ENCODE measurements at places on chromosomes 4 and X.

DNA sequence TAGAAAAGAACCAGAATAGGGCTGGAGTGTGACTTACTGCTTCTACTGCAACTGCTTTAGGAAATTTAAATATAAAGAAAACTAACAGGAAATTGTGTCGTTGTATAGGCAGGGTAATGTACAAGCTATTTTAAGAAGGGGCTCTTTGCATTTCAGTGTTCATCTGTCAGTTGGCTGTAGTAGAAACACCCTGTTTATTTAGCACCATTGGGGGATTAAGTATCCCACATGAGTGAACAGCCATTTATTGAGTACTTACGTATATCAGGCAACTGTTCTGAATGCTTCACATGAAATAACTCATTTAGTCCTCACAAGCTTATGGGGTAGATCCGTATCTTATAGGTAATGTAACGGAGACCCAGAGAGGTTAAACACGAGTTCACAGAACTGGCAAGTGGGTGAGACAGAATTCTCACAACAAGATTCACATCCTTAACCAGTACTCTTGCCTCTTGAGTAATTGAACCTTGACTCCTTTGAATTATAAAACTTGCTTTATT is 23.9 kb downstream of the STIM2 start:
- no peak for DNase-seq

DNA sequence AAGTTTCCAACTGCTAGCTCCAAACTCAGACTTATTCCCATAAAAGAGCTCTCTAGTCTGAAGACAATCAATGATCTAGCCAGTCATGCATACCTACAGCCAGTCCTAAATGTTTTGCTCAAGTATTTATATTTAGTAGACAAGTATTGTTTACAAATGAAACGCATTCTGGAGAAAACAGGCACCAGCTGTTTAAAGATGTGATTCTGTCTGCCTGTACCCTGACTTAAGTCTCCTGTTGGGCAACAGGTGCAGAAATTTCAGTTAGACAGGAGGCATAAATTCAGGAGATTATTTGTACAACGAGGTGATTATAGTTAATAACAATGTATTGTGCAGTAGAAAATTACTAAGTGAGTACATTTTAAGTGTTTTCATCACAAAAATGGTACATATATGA is 28.9 kb downstream of the LNX1 start:
- no peak for DNase-seq

DNA sequence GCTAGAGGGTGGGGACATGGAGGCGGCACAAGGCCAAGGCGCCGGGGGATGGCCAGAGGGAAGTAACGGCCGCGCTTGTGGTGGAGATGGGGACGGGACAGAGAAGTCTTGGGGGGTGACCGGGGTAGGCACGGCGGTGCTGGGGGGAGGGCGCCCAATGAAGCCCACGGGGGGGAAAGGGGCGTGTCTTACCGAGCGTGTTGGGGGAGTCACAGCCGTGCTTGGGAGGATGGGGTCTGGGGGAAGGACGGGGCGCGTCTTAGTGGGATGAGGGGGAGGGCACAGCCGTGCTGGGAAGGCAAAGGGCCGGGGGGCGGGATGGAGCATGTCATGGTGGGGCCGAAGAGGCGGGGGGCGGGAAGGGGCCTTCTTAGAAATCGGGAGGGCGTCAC is 952 bp downstream of the ARSD start:
- peak; percentile 82 for DNase-seq

DNA sequence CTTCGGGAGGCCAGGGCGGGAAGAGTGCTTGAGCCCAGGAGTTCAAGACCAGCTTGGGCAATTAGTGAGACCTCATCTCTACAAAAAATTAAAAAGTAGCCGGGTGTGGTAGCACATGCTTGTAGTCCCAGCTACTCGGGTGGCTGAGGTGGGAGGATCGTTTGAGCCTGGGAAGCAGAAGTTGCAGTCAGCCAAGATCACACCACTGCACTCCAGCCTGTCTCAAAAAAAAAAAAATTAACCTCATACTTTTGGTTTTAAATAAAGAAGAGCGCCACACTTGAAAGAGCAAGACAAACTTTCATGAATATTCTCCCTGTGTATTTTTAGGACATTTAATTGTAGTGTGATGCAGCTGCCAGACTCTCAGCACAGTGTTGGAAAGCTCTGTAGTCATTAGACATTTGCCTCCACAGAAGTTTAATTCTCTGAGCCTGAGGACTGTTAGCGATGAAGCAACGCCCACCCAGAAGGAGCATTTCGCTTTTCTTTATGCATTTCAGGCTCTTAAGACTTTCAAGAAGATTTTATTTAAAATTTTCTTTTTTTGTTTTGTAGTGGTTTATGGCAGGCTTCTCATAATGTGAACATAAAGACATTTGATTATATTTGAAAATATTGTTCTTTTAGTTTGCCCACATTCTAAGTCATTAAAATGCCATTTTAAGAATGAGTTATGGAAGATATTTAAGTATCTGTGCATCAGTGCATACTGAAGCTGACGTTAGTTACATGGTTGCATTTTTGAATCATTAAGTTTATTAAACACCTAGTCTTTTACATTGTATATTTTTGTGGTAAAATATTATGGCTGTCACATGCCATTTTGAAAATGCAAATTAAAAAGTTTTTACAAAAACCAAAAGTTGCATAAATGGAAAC is 45.8 kb downstream of the DCLK2 start:
- no peak for DNase-seq

DNA sequence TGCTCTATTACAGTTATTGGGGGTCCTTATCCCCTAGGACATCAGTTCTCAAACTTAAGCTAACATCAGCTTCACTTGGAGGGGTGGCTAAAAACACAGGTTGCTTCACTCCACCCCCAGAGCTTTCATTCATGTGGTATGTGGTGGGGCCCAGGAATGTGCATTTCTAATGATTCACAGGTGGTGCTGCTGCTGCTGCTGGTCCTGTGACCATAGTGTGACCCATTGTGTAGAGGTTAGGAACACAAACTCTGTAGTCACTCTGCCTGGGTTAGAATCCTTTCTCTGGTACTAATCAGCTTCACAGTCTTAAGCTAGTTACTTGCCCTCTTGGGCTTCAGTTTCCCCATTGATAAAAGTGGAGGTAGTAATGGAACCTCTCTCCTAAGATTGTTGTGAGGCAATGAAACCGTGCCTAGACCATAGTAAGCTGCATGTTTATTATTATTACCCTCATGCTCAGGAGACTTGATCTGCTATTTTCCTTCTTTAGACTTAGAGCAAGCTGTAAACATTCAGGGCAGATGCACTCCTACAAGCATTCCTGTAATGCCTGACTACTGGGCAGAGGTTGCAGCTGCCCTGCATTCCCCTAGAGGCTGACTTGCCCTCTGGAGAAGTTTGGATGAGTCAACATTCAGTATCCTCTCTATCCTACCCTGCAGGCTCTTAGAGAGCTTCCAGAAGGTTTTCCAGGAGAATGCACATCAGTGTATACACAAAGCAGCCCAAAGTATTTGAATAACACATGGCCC is 94.1 kb upstream of the ACSL4 start:
- DNase-seq, result no peak

- no peak for DNase-seq
Measured at GRCh38 chrX:8244301-8244700, 73.2 kb upstream of the VCX2 start.

DNA sequence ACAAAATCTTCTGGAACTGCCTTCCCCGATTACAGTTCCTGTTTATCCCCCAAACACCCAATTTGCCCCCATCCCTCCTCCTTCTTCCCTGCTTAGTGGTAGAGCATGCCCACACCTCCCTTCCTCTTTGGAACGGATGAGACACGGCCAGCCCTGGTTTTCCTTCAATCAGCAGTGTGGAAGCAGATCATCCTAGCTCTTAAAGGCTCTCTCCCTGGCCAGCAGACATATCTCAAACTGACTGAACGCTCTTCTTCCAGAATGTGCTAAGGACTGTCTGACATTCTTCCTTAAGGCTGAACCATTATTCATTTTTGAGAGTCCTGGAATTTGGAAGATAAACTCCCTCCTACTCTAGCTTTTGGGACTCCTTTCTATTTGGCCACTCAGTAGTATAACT is 161.1 kb downstream of the TRIML1 start:
- DNase-seq, result no peak

DNA sequence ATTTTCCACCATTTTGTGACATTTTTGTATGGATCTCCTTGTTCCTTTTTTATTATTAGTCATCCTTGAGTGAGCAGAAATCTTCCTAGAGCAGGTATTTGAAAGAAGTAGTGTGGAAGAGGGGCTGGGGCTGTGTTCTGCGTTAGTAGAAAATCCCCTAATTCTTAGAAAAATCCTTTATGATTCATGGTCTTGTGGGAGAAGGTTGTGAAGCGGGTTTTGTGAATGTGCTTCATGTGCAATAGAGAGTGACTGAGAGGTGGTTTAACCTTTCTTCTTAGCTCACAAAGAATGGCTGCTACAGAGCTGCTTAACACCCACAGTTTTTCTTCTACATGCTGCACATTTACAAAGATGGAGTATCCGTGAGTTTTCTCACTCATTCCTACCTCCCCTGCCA is 220.5 kb downstream of the IDS start:
- no peak for DNase-seq

DNA sequence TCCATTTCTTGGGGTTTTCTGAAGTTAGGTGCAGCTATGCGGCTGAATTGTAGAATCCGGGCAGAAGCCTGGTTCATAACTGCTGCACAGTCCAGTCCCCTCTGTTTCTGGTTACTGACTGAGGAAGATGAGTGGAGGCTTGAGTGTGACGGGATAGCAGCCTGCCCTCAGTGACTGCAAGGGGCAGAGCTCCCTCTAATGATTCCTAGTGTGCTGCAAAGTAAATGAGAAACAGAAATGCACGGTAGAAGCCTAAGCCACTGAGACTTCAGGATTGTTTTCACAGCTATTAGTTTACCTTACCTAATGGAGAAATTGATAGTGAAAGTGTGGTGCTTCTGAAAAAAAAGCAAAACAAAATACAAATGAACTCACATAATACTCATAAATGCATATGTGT is 189.2 kb downstream of the GPM6A start:
- no peak for DNase-seq

- no peak for DNase-seq
Measured at GRCh38 chr4:110540581-110540980, 64.6 kb downstream of the ENPEP start.

DNA sequence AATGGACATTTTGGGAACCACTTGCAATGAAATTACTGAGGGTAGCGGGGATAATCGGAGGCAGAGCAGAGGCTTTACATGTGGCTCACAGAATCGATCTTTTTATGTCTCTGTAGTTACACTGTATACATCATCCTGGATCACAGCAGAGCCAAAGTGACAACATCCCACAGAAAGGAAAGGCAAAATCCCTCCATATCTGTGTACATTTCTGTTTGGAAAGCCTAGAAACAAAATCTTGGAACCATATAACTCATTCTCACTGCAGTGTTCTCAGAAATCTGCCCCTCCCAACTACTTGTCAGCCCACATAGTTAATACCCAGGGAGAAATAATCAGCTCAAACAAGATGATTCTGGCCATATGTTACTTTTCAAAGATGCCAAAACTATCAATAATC is 211.6 kb downstream of the DCLK2 start:
- no peak for DNase-seq

DNA sequence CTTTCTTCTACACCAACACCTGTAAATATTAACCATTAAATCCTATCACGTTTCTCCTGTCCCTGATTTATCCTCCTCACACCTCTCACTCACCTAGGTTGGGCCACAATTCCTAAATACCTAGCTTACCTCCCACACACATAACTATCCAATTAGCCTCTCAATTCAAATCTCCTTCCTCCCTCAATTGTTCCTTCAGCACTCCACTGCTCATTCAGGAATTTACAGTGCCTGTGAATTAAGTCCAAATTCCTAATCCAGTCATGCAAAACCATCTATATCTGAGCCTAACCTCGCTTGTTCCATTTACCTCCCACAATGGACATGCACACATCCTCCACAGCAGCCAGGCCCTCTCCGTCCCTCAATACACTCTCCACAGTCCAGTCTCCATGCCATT is 17.5 kb downstream of the ANXA5 start:
- DNase-seq, result no peak

DNA sequence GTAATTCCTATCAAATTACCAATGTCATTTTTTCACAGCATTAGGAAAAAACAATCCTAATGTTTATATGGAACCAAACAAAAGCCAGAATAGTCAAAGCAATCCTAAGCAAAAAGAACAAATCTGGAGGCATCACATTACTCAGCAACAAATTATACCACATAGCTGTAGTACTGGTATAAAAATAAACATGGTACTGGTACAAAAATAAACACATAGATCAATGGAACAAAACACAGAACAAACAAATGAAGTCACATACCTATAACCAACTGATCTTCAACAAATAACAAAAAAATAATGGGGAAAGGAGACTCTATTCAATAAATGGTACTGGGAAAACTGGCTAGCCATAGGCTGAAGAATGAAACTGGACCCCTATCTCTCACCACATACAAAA is 37.4 kb downstream of the PPA2 start:
- DNase-seq, result no peak

DNA sequence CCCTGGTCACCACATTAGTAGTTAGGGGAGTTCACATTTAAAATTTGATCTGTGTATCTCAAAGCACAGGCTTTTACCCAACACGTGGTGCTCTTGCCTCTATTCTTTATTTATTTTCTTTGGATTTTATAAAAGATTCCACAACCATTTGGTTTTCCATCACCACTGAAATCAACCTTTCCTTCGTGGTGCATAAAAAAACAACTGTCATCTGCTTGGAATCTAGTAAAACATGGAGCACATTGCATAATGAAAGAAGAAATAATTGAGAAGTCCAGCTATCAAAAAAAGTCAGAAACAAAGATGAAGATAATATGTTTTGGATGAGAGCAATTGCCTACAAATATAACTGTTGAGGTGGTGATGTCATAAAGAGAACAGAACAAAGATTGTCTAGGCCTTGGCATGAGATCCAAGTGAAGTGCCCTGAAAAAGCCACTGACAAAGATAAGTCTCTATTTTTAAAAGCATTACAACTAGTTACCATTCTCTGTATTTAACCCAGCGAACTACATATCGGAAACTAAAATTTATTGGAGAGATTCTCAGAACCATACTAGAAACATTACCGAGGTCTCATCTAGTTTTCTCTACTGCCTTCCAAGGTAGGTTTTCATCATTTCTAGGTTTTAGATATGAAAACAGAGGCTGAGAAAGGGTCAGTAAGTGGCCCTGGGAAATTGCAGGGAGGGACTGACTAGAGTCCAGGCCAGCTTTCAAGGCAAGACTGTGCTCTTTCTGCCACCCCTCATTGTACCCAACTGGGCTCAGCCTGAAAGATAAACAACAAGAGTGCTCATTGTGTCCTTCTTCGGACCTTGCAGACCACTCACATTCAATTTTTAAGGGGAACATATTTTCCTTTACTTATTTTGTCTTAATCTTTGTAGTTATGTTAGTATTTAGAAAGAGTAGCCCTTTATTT is 127.3 kb downstream of the MAD2L1 start:
- no peak for DNase-seq

- DNase-seq, result no peak
Measured at GRCh38 chr4:124018383-124019317, 622.1 kb downstream of the SPRY1 start.

GRCh38 chr4:127000846-127001245 is 631.9 kb upstream of the INTU start:
- DNase-seq, result no peak
